Inflammatory macrophage (primary cell): ENCODE measurements at places on chromosomes 6 and 20.

DNA sequence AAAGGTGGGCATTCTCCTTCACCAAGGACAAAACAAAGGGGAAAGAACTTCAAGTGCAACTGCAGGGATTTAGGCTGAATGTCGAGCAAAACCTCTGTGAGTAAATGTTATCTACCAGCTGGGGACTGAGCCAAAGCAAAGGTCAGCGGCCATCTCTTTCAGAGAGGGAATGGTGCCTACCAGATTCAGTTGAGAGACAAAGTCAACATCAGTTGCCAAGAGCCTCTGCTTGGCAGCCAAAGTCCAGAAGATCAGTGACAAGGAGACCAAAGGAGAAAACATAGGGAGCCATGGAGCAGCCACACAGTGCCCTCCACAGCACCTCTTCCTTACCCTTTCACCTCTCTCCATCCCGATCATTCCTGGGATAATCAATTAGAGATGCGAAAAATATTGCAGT, 472.5 kb downstream of the KIF16B start:
- no peak for DNase-seq

DNA sequence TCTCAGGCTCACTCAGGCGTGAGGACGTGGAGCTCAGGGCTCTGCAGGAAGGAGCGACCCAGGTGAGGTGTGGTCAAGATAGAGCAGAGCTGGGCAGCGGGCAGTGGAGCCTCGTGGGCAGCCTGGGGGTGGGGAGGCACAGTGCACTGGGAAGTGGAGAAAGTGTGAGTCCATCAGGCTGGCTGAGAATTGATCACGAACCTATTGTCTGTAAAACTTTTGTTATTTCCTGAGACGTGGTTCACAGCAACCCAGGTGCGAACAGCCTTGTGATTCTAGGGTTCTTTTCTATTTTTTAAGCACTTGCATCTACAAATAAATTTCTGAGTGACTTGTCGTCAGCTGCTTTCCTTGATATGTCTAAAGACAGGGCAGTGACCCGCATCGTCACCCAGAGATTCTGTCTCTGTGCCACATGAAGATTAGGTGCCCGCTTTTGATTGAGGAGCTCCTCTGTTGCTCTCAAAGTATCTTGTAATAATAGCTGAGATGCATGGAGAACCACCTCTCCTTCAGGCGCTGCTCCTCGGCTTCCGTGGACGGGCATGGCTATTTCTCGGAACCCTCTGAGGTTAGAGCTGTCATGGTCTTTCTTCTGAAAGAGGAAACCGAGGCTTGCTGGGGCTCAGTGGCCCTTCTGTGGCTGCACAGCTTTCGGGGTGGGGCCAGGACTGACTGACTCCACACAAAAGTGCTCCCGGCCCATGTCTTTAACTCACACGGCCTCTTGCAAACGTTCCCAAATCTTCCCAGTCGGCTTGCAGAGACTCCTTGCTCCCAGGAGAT, 662 bp upstream of the CCR6 start:
- DNase-seq: no peak

DNA sequence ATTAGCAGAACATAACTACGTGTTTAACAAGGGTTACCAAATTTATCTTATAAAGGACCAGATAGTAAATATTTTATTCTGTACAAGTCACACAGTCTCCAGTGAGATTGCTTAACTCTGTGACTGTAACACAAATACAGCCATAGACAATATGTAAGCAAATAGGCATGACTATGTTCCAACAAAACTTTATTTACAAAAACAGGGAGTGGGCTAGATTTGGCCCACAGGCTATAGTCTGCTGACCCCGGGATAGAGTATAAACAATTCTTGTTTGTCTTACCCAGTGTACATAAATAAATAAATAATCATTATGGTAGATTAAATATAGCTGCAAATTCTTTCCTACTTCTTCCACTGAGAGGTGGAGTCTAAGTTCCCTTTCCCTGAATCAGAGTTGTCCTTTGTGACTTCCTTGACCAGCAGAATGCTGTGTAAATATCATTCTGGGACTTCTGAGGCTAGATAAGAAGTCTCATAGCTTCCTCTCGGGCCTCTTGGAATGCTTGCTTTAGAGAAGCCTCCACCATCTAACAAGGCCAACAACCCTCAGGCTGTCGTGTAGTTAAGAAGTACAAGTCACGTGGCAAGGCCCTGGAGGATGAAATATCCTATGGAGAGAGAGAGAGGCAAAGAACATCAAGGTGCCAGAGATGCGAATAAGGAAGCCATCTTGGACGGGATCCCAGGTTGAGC, 59.1 kb upstream of the TMEM244 start:
- no peak for DNase-seq

DNA sequence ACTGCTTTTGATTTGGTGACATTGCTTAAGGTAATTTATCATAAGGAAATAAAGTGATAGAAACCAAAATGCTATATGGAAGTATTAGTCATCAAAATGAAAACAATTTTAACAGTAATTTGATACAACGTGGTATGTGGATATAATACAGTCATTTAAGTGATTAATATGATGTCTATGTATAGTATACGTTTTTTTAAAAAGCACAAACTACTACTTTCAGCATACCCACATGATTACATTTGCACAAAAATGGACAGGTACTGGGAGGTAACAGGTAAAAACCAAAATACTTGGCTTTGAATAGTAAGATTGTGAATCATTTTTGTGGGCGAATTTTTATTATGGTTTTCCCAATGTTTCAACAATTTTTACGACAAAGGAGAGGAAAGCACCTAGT, 97.6 kb downstream of the OGFRL1 start:
- no peak for DNase-seq

- peak; percentile 71 for DNase-seq
Observed at GRCh38 chr6:11206576-11206975, 25.9 kb downstream of the NEDD9 start.

DNA sequence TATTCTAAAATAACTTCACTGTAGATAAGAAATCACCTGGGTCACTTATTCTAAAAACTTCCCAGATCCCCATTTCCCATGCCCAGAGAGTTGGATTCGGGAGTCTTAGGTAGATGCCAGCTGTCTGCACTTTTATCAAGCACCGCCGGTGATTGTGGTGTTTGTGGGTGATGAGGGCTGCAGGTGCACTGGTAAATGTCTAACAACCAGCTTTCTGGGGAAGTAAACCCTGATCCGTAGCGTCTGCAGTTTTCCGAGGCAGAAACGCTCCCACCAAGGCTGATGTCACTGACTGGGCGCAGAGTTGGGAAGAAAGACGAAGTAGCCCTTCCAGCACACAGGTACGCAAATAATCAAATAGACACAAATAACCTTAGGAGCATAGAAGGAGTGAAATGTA, 152.2 kb upstream of the KCNG1 start:
- DNase-seq: no peak

DNA sequence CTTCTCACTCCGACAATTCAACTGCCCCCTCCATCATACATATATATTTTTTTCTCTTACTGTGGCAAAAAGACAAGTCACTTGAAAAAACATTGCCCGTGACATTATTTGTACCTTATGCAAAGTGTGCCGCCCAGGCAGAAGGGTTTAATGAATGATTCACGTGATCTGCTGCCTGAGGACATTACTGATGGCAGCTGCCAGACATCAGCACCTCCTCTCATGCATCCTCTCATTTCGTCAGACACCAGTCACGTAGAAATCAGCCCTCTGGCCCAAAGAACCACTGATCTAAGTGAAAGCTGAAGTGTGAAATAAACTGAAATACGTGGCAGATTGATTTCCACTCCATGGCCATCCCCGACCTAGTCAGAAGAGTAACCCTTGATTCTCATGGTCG, 218.8 kb upstream of the PDE10A start:
- no peak for DNase-seq

DNA sequence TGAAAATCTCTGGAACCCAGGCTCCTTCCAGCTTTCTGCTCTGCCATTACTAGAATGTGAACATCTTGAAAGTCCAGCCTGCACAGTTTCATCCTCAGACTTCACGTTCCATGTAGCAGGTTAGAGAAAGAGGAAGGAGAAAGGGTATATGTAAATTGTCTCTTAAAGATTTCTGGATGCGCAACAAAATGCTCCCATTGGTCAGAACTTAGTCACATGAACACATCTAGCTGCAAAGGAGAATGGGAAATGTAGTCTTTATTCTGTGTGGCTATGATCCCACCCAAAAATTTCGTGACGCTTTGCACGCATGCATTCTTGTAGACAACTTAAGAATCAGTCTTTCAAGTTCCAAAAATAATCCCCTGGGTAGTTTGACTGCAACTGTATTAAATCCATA, 46.4 kb upstream of the CHD6 start:
- DNase-seq: no peak

- DNase-seq: no peak
Observed at GRCh38 chr20:10519361-10520046, 84.4 kb downstream of the SLX4IP start.

DNA sequence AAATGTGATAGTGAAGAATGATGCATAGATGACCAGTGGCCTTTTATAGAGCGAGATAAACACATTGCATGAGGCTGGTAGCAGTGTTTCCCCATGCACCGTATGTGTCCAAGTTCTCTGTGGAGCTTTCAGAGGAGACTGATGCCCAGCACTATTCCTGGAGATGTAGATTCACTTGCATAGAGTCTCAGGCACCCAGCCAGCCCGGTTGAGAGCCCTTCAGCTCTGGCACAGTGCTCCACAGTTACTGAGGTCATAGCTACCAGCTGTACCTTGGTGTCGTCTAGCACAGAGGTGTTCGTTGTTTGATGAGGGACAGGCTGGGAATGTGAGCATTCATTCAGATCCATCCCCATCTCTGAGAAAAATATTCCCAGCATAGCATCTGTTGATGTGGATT, 328.9 kb downstream of the FARS2 start:
- DNase-seq: no peak

DNA sequence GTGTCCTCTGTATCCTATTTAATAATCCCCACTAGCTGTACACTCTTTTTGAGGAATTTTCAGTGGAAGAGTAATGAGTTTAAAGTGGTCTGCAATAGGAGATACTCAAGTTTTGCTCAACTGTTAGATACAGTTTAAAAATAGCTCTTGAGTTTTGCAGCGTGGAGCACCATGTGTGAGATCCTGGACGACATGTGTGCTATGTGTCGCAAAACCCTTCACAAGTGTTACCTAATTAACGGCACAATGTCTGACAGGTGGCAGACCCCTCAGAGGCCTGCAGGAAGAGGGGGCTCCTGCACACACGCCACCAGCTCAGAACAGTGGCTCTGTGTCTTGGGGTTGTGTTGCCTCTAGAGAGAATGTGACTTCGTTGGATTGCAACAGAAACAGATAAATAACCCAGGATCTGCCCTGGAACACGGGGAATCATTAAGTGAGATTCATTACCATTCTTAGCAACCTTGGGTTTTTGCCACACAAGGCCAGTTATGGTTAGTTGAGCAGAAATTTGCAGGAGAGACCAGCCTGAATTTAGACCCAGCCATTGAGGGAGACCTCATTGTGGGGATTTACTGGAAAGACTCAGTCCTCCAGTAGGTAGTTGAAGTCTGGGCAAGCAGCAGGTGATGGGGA, 73.8 kb downstream of the SASH1 start:
- no peak for DNase-seq

DNA sequence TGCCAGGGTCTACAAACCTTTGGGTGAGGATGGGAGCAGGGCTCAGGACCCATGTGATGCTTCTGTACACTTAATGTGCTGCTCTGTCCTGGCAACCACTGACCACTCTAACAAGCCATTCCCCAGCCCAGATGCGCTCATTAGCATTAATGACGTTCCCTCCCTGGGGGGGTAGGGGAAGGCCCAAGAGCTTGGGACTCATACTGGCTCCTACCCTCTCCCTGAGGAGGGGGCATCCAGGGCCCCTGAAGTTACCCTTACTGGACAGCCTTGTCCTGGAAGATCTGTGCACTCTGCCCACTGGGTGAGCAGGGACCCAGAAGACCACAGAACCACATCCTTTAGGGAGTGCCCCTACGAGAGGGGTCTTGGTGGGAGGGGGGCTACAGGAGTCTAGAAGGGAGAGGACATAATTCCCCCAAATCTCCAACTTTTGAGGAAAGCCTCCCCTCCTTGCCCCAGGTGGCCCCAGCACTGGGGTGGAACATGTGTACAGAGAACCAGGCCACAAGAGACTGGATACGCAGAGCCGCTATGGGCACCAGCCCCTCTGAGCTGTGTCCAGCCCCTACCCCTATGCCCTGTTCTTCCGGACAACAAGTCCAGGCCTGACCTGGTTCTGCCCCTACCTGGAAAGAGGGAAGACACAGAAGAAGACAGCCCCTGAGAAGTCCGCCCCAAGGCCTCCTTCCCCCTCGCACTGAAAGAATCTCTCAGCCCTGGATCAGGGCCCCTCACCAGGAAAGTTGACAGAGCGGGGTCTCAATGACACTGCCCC, 1.4 kb downstream of the TEAD3 start:
- DNase-seq: no peak

DNA sequence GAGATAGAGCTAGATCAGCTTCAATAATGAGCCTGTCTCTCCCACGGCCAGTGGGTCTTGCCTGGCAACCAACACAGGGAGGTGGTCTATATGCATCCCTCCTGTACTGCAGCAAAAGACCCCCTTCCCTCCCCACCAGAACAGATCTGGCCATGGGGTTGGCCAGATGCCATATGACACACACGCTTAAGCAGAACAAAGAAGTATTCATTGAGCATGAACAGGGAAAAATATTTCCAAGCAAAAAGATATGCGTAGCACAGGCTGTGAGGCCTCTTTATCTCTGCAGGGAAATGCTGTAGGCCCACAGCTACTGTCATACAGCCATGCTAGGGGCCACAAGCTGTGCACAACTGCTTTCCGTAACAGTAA, 73.4 kb upstream of the NRSN1 start:
- DNase-seq: no peak

DNA sequence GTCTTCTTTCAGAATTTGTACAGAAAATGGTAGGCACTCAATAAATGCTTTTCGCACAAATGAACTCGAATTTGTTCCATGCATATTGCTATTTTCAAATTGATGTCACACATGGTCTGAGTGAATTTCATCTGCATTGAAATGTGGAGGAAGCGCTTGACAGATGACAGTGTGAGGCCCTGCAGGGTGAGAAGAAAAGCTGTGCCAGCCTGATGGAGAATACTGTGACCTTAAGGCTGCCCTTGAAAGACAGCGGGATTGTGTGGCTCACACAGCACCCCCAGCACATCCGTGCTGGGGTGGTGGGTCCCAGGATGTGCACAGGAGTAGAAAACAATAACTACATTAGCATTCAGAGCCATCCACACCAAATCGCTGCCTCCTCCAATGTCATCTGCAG, 14.8 kb upstream of the MCHR2 start:
- no peak for DNase-seq

- peak; percentile 62 for DNase-seq
Observed at GRCh38 chr20:2133318-2134183, 31.9 kb downstream of the STK35 start.

GRCh38 chr20:17541996-17542395, 10.8 kb upstream of the BFSP1 start:
- no peak for DNase-seq

- no peak for DNase-seq
Observed at GRCh38 chr6:22327881-22328280, 31.0 kb upstream of the PRL start.

- DNase-seq: no peak
Observed at GRCh38 chr6:141443032-141443431, 689.7 kb upstream of the GJE1 start.

- peak; percentile 64 for DNase-seq
Observed at GRCh38 chr6:56843476-56844349, 111.2 kb upstream of the BEND6 start.

GRCh38 chr6:53171605-53172467, 23.2 kb upstream of the GCM1 start:
- peak; percentile 87 for DNase-seq

GRCh38 chr6:6256886-6257285, 63.6 kb downstream of the F13A1 start:
- peak; percentile 29 for DNase-seq

GRCh38 chr20:10591946-10592521, 81.8 kb downstream of the JAG1 start:
- no peak for DNase-seq
